Heart left ventricle (tissue), 16 donors: ENCODE measurements at places on chromosomes 4 and X. TPM values are rescaled to one million over a fixed set of nuclear protein-coding genes. Genes with fewer than 3 reads are reported as not detected.

The ZRSR2 gene
- 7.5 TPM for total RNA-seq

- DNase-seq: no peak
Measured at GRCh38 chr4:20813700-20814099, 113.4 kb downstream of the PACRGL start.

The BTC gene
- total RNA-seq: not detected

GRCh38 chr4:82447886-82448285 is 17.5 kb downstream of the ENOPH1 start:
- DNase-seq: no peak

- peak; percentile 28 for DNase-seq
Measured at GRCh38 chrX:130028196-130028595, 45.8 kb downstream of the BCORL1 start.

The SHROOM2 gene
- 0.85 TPM for total RNA-seq

The DKK2 gene
- total RNA-seq: 0.75 TPM

GRCh38 chr4:88457307-88458103 is 586 bp downstream of the HERC5 start:
- peak; percentile 45 for DNase-seq

The FOXR2 gene
- total RNA-seq: not detected

DNA sequence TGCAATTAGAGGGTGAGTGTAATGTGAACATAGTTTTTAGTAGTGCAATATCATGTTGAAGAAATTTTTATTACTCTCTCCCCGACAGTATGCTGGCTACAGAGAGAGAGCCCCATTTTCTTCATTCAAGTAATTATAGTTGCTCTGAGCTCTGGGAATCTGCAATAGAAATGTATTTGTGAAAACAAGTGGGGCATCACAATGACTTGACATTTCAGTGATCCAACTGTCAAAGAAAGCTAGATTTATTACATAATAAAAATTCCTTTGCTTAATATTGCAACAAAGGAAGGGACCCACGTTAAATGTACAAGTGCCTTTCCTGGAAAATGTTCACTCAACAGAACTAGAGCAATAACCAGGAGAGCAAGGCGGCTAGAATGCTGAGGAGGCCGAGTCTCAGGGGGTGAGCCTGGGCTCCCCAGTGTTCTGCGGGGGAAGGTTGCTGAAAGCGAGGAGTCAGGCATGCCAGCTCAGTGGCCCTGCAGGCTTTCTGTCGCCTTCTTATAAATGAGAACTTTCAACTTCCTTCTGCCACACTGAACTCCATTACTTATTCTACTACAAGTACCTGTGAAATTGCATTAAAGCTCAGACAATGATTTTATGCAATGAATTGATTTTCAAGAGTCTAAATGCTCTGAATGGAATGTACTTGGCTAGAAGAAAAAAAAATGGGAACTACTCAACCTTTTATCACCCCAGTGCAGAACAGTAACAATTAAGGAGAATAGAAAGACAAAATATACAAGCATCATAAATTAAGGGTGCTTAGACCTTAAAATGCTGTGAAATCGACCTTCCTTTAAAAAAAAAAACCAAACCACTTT is 476.4 kb downstream of the AFF2 start:
- no peak for DNase-seq

DNA sequence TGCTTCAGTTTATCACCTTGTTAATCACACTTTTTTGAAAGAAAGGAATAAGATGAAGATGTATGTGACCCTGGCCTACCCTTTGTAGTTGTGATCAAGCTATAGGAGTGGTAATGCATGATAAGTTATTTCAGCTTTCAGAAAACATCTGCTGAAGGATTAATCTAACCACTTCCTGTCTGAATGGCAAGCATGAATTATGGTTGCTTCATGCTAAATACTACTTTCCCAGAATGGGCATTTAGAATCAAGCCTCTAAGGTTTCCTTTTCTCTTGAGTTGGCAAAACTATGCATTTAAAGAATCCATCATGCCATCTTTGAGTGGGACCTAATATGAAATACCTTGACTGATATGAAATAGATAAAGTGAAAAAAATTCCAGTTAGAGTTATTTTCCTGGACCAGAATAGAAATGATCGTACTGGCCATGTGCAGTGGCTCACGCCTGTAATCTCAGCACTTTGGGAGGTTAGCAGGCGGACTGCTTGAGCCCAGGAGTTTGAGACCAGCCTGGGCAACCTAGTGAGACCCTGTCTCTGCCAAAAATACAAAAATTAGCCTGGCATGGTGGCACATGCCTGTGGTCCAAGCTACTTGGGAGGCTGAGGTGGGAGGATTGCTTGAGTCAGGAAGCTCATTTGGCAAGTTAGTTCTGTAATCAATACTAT is 59.1 kb downstream of the ANXA3 start:
- DNase-seq: no peak

The PNCK gene
- 3.6 TPM for total RNA-seq

DNA sequence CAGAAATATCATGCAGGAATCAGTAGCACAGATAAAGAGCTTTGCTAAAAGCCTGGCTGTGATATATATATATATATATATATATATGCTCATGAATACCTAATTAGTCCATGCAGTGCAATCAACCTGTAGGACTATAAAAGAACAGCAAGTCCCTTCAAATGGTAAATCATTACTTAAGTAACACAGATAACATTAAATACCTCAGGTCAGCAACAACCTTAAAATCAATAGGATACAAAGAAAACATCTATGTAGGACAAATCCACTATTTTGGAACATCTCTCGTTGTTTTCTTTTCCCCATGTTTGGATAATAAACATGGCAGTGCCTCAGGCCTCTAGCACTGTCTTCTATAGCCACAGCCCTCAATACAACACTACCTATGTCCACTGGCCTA is 106.6 kb downstream of the FNIP2 start:
- no peak for DNase-seq
